ENCODE measurements at places on chromosomes 5 and 9. TPM values are rescaled to one million over a fixed set of nuclear protein-coding genes. Genes with fewer than 3 reads are reported as not detected.

DNA sequence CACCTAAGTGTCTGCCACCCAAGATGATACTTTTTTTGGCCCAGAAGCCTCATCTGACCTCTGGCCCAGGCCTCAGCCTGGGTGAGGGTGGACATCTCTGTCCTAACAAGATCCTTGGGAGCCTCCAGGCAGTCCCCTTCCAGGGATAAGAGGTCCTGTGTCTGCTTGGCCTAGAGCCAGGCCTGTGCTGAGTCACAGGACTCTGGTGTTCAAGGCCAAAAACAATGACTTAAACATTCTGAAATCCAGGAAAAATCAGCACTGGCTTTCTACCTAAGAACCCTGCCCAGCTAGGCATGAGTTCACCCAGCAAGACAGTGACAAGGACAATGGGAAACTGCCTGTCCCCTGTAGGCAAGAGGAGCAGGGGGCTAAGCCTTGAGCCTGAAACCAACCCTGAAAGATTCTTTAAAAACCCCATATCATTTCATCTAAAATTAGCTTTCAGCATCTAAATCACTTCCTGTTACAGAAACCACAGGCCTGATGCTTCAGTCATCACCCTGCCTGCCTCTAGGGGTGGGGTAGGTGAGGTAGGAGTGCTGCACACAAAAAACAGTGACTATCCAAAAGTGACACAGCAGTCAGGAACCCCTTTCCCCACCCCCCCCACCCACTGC is 29.9 kb downstream of the CSF2 start:
- DNase-seq, result peak; percentile 71

GRCh38 chr9:126658956-126659555 is 45.3 kb downstream of the LMX1B start:
- no peak for DNase-seq

DNA sequence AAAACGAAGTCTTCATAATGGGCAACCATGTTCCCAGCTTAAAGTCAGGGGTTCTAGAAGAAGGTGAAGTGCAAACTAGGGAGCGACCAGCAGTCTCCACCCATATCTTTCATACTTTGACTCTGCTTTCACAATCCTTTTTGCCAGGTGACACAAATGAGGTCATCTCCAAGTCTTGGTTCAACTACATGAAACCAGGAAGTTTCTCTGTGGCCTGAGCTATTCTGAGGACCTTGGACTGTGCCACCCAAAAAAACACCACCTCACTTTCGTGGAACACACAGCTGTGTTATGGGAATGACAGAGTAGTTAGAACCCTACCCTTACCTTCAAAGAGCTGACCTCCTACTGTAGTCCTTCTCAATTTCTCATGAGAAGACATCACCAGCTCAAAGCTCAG is 309.2 kb downstream of the AGTPBP1 start:
- DNase-seq, result no peak

GRCh38 chr5:146463446-146463845 is 16.3 kb downstream of the TCERG1 start:
- no peak for DNase-seq

GRCh38 chr5:36334315-36334714 is 32.6 kb upstream of the RANBP3L start:
- DNase-seq, result no peak

GRCh38 chr5:112348387-112348786 is 70.7 kb downstream of the EPB41L4A start:
- no peak for DNase-seq

DNA sequence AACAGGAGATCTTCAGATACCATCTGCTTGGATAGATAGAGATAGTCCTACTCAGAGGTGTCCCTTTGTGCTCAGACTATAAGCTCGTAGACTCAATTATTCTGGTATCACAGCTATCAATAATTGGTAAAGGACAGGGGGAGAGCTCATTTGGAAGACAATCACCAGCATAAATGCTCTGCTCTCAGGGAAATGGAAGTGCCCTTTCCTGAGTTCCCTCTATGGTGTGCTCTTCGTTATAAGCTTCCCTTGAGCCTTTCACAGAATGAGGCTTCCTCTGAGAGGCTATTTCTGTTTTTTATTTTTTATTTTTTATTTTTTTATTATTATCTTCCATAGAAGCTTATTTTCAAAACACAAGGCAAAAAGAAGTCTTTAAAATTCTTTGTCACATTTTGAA is 1155.7 kb upstream of the DMAC1 start:
- DNase-seq, result no peak

GRCh38 chr5:173834071-173834771 is 53.9 kb upstream of the CPEB4 start:
- no peak for DNase-seq

DNA sequence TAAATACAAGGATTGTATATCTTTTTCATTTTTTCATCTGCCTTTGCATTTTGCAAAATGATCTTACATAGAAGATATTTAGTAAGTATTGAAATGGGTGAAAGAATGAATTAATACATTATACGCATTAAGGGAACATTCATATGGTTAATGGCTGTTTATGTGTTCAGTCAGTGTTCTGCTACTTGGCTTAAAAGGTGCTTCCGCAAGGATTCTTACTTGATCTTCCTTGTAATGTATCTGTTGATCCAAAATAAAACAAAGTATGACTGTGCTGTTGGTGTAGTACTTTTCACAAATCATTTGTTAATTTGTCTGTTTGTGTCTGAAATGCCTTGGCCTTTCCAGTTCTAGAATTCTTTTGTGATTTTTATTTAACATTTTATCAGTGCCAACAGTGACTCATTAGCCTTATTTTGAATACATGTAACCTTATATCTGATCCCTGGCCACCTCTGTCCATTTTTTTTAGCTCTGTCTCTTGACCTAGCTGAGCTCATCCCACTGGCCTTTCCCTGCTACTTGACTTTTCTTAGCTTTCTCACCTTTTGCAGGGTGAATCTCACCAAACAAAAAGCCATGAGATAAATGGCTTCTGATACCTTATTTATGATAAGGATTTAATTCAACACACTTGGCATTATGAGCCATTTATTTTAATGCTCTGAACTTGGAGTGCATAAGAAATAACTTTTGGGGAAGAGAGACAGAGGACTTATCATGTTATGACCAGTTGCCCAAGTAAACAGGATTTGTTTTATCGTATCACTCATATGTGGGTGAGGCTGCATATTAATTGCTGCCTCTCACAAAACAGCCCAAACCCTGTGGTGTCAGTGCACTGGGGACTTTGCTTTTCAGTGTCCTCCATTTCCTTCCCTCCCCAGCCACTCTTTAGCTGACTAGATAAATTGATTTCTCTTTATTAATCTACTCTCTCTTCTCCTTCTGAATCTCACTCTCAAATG is 340.3 kb downstream of the KDM4C start:
- no peak for DNase-seq

Gene LHFPL2
- 33.3 TPM for total RNA-seq

Gene OSMR
- total RNA-seq, result 57.1 TPM

Gene DPYSL3
- 130 TPM for total RNA-seq

Gene CTXN3
- not detected for total RNA-seq

Gene CCNI2
- 5.8 TPM for total RNA-seq

Data from ureter (tissue), 1 donor.